ENCODE measurements at places on chromosomes 1 and 21.

GRCh38 chr21:29315131-29315749 lies 16.5 kb downstream of the BACH1 start:
- DNase-seq: no peak

- no peak for DNase-seq
These were observed 45.7 kb downstream of the WNT9A start for GRCh38 chr1:227901906-227902640.

DNA sequence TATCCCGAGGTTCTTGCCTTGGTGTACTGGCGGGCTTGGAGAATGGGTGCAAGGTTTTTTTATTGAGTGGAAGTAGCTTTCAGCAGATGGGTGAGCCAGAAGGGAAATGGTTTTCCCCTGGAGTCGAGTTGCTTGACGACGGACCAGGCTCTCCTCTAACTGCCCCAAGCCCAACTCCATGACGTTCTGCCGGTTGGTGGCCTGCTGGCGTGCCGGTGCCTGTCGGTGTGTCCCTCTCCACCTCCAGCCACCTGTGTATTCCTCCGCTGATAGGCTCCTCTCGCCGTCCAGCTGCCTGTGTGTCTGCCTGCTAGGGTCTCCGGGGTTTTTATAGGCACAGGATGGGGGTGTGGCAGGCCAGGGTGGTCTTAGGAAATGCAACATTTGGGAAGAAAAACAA lies 34.3 kb upstream of the PTGFRN start:
- no peak for DNase-seq

GRCh38 chr1:165168467-165168866 lies 188.0 kb downstream of the LMX1A start:
- no peak for DNase-seq

DNA sequence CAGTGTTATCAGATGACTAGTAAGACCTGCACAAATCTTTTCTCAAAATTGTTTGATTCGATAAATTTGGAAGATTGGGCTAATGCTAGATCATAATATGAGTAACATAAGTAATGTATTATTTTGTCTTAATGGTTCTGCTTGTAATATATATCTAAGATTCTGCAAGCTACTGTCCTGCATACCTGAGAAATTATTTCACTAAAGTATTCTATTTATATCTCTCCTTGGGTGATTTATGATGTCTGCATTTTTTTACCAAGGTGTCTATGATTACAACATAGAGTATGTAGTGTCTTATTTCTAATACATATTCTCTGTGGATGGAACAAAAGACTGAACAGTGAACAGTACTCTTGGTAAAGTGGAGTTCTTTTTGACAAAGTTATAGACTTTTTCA lies 166.6 kb downstream of the CLEC20A start:
- no peak for DNase-seq
